ENCODE measurements at places on chromosomes 2 and 18.

DNA sequence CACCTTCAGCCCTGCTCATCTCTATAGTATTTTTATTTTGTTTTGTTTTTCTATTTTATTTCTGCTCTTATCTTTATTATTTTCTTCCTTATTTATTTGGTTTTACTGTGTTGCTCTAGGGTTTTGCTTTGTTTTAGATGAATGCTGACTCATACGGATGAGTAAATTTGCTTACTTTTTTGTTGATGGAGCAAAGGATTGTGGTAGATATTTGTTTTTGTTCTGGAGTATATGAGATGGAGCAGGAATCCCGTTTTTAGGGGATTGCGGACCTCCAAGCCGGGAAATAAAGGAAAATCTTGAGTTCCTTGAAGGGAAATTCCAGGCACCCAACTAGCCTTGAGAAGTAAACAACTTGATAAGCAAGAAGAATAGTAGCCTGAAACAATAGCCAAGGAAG is 15.3 kb upstream of the COLEC12 start:
- DNase-seq: no peak

DNA sequence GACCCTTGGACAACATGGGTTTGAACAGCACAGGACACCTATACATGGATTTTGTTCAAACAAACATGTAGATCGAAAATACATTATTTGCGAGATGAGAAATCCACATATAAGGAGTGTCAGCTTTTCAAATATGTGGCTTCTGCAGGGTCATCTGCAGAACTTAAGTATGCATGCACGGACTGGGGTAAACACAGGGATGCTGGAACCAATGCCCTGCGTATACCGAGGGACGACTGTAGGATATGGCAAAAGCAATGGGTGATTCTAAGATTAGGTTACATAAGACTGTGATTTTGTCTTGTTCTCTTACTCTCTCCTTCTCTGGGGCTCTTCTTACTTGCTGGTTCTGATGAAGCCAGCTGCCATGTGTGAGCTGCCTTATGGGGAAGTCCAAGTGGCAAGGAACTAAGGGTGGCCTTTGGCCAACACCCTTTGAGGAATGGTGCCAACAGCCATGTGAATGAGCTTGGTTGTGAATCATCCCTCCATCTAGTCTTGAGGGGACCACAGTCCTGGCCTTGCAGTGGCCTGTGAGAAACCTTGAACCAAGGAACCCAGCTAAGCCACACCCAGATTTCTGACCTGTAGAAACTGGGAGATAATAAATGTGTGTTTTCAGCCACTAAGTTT is 66.5 kb downstream of the EVA1A start:
- DNase-seq: no peak

- DNase-seq: no peak
These were observed 148.0 kb upstream of the CYRIA start for GRCh38 chr2:16813593-16813992.

- no peak for DNase-seq
These were observed 16.5 kb downstream of the DOK1 start for GRCh38 chr2:74571058-74571457.

DNA sequence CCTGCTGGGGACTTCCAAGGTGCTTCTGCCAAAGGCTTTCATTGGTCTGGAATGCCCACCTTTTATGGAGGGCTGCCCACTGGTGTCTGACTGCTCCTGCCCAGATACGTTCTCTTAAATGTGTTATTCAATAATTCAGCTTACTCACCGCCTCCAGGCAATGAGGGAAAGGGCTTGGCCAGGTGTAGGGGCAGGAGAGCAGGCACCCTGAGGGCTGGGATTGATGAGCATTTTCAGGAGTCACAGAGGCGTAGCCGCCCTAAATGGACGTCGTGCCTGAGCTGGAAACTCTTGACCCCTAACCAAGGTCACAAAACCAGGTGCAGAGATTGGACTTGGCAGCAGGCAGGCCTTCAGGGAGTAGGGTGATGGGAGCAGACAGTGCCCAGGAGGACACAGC is 26.8 kb downstream of the MAL start:
- DNase-seq: no peak

DNA sequence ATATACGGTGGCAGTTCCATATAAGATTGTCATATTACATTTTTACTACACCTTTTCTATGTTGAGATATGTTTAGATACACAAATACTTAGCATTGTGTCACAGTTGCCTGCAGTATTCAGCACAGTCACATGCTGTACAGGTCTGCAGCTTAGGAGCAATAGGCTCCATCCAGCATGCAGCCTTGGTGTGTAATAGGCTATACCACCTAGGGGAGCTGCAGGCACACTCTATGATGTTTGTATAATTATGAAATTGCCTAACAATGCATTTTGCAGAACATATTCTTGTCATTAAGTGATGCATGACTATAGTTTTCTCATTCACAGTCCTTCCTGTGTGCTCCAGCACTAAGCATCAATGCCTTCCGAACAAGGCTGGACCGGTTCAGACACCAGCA is 133.4 kb downstream of the NDUFA10 start:
- DNase-seq: no peak

DNA sequence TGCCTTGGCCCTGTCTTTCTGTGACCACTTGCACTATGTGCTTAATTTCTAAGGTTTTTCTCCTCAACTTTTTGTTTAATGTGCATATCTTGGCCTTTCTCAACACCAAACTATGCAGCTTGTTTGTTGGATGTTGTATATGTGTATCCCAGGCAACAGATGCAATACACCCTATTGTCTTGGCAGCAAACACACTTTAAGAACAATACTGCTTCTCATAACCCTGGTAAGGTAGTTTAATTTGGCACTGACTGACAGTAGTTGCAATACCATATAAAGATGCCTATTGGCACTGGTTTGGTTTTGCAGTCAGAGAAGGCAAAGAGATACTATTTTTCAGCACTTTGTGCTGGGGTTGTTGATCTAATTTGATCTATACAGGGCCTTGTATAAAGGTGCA is 360.7 kb upstream of the CWC22 start:
- peak; percentile 89 for DNase-seq

- no peak for DNase-seq
These were observed 177.3 kb downstream of the HDAC4 start for GRCh38 chr2:239223310-239224198.

GRCh38 chr2:159612255-159612901 is 4.0 kb downstream of the BAZ2B start:
- peak; percentile 29 for DNase-seq

- no peak for DNase-seq
These were observed 398.7 kb downstream of the DSEL start for GRCh38 chr18:67117804-67118203.

- no peak for DNase-seq
These were observed 16.1 kb downstream of the TGIF1 start for GRCh38 chr18:3466045-3466444.

DNA sequence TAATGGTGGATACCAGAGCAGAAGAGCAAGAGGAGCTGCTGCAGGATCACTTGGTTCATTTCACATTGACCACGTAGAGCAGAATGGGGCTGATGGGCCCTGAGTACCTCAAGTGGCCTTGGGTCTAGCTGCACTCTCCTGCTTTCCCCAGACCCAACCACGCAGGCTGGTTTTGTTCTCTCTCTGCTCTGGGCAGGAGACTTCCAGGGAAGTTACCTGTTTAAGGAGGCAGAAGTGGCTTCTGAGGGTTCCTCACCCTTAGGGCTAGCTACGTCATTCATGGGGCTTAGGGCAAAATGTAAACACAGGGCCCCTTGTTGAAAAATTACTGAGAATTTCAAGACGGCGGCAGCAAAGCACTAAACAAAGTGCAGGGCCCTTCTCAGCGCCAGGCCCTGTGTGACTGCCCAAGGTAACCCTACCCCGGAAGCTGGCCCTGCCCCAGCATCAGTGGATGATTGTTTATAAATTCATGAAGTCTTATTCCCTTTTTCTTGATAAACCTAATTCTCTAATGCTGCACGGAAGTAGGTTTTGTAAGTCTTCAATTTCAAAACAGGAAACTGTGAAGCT is 75.9 kb downstream of the TMEM182 start:
- no peak for DNase-seq

- DNase-seq: peak; percentile 1
These were observed 28.7 kb downstream of the MSH6 start for GRCh38 chr2:47811668-47812067.

DNA sequence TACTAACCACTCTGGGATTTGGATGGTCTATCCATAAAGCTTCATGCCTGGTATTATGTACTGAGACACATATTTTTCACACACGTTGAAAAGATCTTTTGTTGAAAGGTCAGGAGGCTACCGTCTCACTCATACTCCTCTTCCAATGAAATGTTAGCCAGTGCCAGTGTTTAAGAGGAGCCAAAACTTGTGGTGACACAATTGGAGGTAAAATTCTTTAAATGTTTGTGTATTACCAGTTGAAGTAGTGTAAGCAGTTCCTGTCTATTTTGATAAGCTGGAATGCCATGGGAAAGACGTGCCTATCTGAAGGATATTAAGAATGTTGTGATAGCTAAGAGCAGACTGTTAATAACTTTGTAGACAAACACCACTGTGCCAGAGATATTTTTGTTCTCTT is 32.1 kb downstream of the MARCHF7 start:
- no peak for DNase-seq

DNA sequence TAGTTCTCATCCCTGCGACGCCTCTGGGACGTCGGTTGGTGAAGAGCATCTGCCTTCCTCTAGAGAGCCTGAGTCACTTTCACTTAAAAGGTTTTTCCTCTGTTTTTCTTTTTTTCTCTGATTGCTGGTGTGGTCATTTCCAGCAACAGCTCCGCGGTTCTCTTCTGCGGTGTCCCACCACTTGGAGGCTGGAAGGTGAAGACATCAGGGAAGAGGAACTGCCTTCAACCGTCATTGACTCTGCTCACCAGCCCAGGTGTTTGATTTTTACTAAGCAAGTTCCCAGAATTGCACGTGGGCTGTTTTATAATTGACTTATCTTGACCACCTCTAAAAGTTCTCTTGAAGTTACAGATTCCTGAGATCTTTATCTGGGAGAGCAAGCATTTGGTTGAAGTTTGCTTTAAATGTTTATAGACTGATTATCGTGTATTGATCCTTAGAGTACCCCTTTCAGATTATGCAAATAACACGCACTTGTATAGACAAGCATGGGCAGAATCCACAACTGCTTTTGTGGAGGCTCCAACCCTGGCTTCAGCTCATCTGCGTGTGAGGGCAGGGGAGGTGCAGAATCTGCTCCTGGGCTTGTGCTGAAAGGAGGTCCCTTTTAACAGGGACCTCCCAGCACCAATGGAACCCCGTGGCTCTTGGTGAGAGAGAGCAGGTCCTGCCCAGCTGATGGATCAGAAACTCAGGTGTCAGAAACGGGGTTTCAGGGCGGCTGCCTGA is 3.5 kb downstream of the CTDP1 start:
- no peak for DNase-seq

DNA sequence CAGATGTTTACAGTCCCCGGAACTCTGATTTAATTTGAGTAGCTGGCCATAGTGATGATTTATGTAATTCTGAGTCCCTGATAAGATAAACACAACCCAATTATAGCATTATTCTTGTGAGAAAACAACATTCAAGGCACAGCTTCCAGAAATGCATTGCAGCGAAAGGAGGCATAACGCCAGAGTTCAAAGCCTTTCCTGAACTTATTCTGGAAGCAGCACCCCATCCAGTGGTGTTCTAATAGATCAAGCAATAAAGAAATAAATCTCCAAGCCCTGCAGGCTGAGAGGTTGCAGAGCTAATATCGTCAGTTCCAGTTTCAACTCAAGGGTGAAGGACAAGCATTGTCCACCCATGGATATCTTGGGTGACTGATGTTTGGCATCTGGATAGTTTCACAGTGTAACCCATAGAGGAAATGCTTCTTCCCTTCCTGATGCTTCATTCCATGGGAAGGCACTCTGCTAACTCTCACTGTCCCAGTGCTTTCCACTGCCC is 18.8 kb downstream of the CDH2 start:
- no peak for DNase-seq

DNA sequence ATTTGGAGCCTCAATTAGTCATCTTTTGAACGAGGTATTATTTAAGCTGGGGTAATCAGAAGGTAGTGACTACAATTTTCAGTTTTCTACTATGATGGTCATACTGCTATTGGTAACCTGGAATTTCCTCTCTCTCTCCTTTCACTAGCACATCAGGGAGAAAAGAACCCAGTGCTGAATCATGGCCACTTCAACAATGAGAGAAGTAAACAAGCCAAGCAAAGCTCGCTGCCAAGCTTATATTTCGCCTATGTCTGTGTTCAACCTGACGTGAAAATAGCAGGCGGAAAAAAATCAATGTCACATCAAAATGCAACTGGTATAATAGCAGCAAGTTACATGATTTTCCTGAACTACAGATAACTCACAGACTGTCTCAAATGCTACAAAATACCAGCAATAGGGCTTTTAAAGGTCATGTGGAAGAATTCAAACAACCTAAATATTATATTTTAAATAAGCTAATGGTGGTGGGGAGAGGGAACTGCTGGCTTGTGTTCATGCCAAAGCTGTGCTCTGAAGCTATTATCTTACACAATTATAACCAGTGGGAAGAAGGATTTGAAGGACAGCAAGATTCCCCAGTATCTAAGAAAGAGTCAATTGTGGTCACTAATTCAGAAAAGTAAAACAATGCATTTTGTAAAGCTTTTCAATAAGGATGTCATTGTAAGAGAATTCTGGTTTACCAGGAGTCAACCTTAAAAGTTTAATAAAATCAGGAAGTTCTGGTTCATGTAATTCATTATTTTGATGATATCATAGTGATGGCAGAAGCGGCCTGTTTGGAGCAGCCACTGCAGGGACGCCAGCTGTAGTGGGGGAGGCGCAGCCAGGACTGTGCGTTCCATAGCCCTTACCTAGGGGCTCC is 38.0 kb downstream of the RNF152 start:
- peak; percentile 5 for DNase-seq

DNA sequence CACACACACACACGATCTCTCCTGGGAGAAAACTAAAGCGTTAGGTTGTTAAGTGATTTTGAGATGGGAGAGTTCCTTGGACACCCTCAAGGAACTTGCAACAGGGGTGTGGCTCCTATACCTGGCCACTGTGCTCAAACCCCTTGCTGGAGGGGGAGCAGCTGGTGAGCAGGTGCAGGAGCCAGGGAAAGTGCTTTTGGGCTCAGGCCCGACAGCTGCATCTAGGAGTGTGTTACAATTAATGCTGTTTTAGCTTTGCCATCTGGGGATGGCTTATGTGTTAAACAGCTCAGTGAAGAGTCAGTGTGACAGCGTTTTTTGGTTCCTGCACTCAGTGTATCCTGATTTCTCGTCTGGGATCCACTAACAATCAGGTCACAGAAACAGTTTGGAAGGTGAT is 510.8 kb downstream of the TRIB2 start:
- DNase-seq: peak; percentile 34

GRCh38 chr2:171432969-171433762 is 624 bp downstream of the METTL8 start:
- DNase-seq: peak; percentile 6

DNA sequence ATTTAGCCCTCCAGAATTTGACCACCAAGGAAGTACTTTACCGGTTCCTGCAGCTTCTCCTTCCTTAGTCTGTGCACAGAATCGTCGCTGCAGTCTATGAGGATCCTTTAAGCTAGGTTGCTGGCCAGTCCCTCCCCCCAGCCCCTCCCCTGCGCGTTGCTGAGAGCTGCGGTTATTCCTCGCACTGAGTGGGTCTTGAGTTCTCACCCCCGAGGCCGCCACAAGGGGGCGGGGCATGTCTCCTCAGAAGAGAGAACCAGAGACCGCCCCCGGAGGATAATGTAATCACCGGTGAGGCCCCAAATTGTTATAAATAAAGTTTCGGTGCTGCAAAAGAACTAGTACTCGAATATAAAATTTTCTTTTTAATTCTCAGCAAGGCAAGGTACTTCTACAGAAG is 1184.9 kb upstream of the CDH2 start:
- no peak for DNase-seq

Measured in NCI-H2029 (cell line).